Natural killer cell (primary cell): ENCODE measurements at places on chromosomes 3 and 15. TPM values are rescaled to one million over a fixed set of nuclear protein-coding genes. Genes with fewer than 3 reads are reported as not detected.
A peak's percentile ranks its signal among the peaks of the same experiment; 100 is the strongest.

GRCh38 chr3:186414735-186415419 is 52.8 kb upstream of the DGKG start:
- no peak for DNase-seq
- no peaks in the 10 kb centered on the region for H3K27me3 ChIP-seq
- H3K36me3 ChIP-seq: no peaks in the 10 kb centered on the region
- no peak overlapping the region for H3K27ac ChIP-seq
- H3K4me3 ChIP-seq: no peak overlapping the region

DNA sequence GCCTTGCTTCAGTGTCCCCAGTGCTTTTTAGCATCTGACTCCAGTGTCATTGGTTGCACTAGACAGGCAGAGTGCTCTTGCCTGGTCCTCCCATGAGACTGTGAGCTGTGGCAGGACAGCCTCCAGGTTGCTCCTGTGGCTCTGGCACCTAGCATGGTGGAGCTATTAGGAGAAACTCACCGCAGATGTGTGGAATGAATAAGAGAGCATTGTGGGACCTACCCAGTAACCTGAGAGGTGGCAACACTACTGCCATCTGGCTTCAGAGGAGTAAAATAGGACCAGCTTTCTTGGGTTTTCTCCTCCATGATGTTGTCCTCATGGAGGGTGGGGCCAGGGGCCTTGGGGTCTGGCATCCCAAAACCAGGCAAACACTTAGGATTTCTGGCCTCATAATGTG is 183.6 kb downstream of the EPHB1 start:
- H3K4me3 ChIP-seq: no peak overlapping the region
- H3K36me3 ChIP-seq: no peaks in the 10 kb centered on the region
- no peaks in the 10 kb centered on the region for H3K27me3 ChIP-seq
- H3K27ac ChIP-seq: no peak overlapping the region
- H3K4me1 ChIP-seq: no peaks in the 10 kb centered on the region

DNA sequence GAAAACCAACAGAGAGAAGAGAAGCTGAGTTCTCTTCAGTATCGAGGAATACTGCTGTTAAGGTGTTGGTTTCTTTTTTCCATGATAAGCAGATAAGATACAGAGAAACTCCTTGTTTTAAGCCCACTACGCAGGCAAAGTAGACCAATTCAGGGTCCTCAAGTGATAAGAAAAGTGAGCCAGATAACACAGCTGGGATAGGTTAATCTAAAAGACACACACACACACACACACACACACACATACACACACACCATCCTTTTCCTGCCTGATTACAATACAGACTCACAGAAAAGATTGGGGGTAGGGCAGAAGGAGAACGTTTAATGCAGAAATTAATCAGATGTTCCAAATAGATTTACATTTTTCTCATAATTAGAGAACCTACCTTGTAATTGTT is 6.5 kb upstream of the PHLDB2 start:
- H3K4me1 ChIP-seq: peaks cover 4% of the 10 kb centered on the region
- DNase-seq: peak; percentile 13
- H3K4me3 ChIP-seq: no peak overlapping the region
- no peak overlapping the region for H3K27ac ChIP-seq
- H3K36me3 ChIP-seq: no peaks in the 10 kb centered on the region

DNA sequence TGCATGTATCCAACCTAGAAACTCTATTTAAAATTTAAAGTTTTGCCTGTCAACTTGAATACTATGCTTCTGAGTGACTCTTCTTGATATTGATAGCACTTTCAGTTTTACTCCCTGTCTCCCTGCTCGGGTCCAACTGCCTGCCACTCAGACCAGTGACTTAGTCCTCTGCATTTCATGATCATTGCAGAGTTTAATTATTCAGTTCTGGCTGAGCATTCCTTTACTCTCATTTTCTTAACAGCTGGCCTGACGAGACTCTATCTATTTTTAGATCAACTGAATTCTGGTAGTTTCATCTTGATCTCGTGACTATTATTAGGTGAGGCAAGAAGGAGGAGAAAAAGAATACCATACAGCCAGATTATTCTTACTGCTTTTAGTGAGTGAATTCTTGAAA is 617.4 kb downstream of the SI start:
- no peaks in the 10 kb centered on the region for H3K36me3 ChIP-seq
- H3K4me3 ChIP-seq: no peak overlapping the region
- DNase-seq: no peak
- H3K4me1 ChIP-seq: no peaks in the 10 kb centered on the region
- no peak overlapping the region for H3K27ac ChIP-seq

DNA sequence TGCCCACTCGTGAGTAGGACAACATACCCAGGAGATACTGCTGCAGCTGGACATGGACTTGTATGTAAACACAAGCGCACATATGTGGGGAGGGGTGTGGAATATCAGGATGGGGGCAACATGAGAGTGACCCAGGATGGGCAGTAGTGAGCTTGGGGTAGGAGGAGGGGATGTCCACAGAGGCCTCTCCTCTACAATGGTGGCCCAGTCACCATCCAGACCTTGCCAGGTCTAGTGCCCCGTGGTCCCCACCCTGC is 266 bp upstream of the ZBTB47 start:
- no peaks in the 10 kb centered on the region for H3K27me3 ChIP-seq
- no peak overlapping the region for H3K4me3 ChIP-seq
- H3K27ac ChIP-seq: no peak overlapping the region

DNA sequence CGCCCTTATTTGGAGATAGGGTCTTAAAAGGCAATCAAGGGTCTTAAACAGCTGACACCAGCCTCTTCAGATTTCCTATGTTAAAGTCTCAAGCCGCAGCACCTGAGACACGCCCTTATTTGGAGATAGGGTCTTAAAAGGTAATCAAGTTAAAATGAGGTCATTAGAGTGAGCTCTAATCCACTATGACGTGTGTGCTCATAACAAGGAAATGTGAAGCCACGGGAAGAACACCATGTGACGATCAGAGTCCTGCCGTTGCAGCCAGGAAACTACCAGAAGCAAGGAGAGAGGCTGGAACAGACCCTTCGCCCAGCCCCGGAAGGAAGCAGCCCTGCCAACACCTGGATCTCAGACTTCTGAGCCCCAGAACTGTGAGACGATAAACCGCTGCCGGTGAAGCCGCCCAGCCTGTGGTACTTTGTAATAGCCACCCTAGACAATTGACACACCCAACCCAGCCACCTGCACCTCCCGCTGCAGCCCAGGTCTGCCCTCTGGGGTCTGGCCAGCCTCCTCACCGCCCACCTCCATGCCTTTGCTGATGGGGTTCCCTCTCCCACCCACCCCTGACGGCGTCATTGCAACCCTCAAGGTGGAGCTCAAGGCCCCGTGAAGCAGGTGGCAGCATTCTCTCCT is 137.9 kb downstream of the MEGF11 start:
- H3K27me3 ChIP-seq: no peaks in the 10 kb centered on the region
- no peak overlapping the region for H3K27ac ChIP-seq
- H3K4me1 ChIP-seq: peaks cover 22% of the 10 kb centered on the region
- no peaks in the 10 kb centered on the region for H3K36me3 ChIP-seq
- H3K4me3 ChIP-seq: no peak overlapping the region

GRCh38 chr3:171940151-171940649 is 97.1 kb downstream of the TMEM212 start:
- no peak for DNase-seq
- H3K36me3 ChIP-seq: no peaks in the 10 kb centered on the region
- H3K4me3 ChIP-seq: no peak overlapping the region
- no peaks in the 10 kb centered on the region for H3K27me3 ChIP-seq

GRCh38 chr3:157436583-157437291 is at the start of gene PTX3:
PTX3 (plus strand) TSS chr3:157436850; CDS start chr3:157436934, 84 bp downstream.
- H3K36me3 ChIP-seq: no peaks in the 10 kb centered on the region
- peaks cover 6% of the 10 kb centered on the region for H3K27me3 ChIP-seq
- no peak within 1 kb of the TSS for H3K27ac ChIP-seq
- DNase-seq: no peak

Gene SLC24A5
- not detected for total RNA-seq

Gene NR2E3
- not detected for total RNA-seq

Gene POTEB3
- not detected for total RNA-seq

Gene DLL4
- 0.10 TPM for total RNA-seq

Gene ATP13A4
- 1.3 TPM for total RNA-seq

Gene IFT57
- 33.5 TPM for total RNA-seq

Gene MESP2
- not detected for total RNA-seq

Gene RASGRF1
- not detected for total RNA-seq
